CD4-positive, alpha-beta T cell treated with Interleukin-21 for 1 hour (primary cell): ENCODE measurements at places on chromosomes 3 and 15.

DNA sequence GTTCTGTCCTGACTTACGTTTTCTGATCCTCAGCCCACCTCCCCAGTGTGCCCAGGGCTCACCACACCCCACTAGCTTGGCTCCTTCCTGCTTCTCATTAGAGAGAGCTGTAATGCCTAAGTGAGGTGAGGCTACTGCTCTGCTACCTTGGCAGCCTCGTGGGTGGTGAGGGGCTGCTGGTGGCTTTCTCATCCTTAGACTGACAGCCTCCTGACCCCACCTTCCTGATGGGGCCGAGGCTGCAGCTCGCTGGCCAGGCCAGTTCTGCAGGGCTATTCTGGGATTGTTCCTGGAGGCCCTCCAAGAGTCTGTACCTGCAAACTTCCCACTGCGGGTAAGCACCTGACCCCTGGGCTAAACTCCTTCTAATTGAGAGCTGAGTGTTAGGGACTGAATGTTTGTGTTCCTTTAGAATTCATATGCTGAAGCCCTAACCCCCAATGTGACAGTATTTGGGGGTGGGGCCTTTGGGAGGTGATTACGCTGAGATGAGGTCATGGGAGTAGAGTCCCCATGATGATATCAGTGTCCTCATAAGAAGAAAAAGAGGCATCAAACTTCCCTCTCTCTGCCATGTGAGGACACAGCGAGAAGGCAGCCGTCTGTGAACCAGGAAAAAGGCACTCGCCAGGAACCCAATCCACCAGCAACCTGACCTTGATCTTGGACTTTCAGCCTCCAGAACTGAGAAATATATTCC lies 38.1 kb upstream of the IQSEC1 start:
- DNase-seq = no peak

- DNase-seq = no peak
These were observed 335.3 kb upstream of the NECTIN3 start for GRCh38 chr3:110736332-110736731.

DNA sequence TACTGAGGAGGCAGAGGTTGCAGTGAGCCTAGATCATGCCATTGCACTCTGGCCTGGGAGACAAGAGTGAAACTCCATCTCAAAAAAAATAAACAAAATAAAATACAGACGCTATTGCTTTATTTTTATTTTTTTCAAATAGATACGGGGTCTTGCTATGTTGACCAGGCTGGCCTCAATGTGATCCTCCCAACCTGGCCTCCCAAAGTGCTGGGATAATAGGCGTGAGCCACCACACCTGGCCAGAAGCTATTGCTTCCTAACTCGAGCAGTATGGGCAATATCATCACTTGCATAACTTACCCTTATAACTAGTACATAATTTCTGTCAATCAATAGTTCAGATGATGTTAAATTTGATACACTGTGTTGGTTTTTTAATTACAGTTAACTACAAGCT lies 3.0 kb downstream of the ARF4 start:
- DNase-seq = no peak

GRCh38 chr3:149180057-149180573 lies 41.5 kb downstream of the CP start:
- DNase-seq = no peak

DNA sequence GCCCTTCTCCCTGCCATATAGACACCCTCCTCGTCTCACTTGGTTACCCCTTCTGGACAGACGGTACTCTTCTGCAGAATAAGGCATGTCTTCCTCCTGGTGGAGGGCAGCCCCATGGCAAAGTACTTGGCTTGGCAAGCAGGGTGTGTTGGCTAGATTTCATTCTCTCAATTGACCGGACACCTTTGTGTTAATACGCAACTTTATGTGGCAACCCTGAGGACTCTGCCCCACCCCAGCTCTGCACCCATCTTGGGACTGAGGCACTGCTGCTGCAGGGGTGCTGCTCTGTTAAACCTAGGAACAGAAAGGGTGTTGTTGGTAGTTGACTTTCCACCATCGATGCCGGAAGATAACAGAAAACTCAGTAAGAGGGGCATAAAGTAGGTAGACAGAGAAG lies 55.2 kb downstream of the PTPRG start:
- no peak for DNase-seq

DNA sequence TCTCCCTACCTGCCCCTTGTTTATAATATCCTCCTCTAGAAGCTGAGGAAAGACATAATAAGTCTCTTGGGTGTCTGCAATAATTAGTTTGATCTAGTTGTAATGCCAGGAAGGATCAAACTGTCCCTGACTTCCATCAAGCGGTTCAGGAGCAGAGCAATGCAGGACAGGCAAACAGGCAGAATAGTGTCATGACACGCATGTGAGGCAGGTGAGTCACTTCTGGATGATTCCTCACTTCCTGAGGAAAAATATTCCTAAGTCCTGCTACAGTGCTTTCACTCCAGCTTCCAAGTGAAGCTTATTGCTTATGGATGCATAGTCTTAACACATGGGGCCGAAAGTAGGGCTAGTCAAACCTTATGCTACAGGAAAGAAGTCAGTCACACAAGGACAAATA lies 85.8 kb downstream of the GREM1 start:
- no peak for DNase-seq

DNA sequence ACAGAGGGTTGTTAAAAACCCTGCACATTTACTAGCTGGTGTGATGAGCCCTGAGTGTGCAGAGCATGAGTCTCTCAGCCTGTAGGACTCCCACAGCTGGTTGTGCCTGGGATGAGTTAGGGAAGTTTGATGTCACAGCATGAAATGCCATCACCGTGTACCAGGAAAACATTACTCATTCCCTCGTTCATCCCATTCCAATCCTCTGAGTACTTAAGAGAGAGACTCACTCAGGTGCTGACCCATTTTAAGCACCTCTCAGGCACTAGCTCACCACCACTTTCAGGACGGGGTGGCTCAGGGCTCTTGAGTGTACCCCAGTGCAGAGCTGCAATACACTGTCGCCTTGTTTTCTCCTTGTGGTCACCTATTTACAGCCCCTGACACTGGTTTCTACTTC lies 18.7 kb downstream of the MGLL start:
- no peak for DNase-seq

GRCh38 chr3:101994386-101994785 lies 145.1 kb downstream of the NFKBIZ start:
- no peak for DNase-seq

- DNase-seq = no peak
These were observed 4.3 kb downstream of the SELENOT start for GRCh38 chr3:150607267-150608065.

DNA sequence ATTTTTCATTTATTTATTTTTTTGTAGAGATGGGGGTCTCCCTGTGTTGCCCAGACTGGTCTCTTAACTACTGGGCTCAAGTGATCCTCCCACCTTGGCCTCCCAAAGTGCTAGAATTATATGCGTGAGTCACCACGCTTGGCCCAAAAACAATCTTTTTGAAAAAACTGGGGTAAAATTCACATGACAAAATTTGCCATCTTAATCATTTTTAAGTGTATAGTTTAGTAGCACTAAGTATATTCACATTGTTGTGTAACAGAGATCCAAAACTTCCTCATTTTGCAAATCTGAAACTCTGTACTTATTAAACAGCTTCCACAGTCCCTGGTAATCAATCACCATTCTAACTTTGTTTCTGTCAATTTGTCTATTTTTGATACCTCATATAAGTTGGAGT lies 5.2 kb downstream of the SNX1 start:
- DNase-seq = no peak

DNA sequence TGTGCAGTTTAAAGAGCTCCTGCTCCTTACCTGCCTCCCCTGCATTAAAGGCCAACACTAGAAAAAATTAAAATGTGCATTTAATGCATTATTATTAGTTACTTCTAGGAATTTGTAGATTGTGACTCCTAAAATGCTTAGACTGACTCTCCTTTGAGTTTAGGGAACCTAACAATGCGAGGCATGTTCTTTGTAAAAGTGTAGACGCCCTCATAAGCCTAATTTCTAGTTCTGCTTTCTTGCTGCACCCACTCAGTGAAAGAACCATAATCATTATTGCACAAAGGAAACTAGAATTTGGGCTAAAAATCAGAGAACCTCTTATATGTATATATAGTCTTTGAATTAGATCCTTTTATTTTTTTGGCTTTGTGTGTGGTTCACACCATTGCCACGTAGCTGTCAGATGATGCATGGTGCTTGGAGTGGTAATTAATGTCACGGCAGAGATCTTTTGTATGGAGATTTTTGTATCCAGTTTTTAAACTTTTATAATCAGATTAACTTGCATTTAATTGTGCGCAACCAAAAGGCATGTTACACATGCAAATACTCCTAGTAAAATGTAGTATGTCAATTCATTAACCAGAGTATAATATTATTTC lies 710 bp downstream of the ABHD10 start:
- DNase-seq = peak; percentile 10

- DNase-seq = no peak
These were observed 13.8 kb downstream of the HDC start for GRCh38 chr15:50251638-50252182.

- no peak for DNase-seq
These were observed 1010.0 kb upstream of the CADM2 start for GRCh38 chr3:83948771-83949170.

DNA sequence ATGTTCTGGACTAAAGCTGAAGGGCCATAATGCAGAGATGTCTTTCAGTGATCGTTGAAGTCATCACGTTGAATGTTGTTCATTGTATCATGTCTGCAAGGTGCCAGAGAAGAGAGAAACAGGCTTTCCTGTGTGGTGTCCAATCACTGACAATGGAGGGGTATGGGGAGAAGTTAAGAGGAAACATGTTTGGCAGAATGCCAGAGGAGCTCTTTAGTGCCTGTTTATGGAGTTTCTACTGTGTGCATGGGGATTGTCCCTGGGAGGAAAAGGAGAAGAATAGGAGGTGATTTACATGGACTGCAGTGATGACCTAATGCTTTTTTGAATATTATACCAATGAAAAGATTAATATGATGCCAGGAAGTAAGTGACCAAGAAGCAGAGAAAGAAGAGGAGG lies 11.7 kb downstream of the SCAANT1 start:
- DNase-seq = no peak

- no peak for DNase-seq
These were observed 5.6 kb upstream of the CCDC13 start for GRCh38 chr3:42778644-42779043.

DNA sequence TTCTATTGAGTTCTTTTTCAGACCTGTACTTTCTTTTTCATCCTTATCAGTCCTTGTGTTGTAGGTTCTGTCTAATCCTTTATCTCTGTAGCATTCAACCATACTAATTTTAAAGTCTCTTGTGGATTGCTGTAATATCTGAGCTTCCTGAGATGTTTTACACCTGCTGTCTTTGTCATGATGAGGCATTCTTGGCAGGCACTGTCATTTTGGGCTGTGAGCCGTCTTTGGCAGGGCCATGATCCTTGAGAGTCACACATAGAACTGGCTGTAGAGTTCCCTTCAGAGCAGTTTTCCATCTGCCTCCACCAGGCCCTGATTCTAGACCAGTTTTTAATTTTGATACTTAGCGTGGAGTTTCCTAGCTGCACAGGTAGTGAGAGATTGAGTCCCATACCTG lies 6.7 kb downstream of the EFCC1 start:
- no peak for DNase-seq

DNA sequence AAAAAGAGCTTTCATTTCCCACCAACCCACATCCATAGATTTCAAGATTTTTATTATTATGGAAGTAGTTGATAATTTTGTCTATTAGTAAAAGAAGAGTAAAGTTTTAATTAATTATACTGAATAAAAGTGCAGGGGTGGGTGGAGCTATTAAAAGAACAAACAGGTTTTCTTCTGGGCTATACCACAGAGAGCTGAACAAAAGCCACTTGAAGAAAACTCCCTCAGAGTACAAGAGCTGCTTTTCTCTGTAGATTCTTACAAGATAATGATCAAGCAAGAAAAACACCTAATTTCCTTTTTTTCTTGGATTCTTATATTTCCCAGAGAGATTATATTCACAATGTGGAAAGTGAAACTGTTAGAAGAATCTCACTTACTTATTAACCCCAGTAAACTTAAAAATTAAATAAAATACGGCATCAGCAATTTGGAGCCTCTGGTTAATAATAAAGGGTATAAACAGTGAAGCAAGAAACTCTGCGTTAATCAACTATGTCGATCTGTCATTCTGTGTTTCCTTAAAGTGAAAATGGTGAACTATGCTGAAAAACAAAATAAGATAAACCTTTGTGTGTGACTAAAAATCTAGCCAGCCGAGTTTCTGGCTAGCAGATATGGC lies 84.9 kb downstream of the THBS1 start:
- peak; percentile 26 for DNase-seq

DNA sequence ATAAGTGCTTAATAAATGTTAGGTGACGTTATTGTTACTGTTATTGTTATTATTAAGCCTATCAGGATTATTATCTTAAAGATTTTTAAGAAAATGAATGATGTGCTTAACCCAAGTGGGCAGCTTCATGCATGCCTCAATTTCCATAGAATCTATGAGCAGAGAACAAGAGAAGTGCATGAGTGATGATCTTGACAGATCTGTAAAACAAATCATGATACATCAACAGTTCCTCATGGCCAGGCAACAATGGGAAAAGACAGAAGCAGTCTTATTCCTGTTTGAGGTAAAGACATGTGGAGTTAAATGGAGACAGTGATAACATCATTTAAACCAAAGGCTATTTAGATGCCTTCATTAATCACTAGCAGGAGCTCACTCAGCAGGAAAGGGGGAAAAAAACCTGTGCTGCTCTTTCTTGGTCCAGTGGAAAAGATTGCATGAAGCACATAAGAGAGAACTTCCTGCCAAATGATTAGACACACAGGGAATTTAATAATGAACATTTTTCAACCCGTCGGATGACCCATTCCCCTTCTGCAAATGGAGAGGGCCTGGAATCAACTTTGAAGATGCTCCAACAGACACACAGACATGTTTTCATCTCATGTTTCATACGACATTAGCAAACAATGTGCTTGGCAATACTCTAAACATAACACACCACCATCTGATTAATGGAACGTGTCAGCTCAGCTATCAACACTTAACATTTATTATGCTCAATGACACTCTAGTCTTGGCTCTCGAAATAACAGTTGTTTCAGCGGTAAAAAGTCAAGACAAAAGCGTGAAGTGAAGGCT lies 212.2 kb upstream of the LRRN1 start:
- DNase-seq = no peak

DNA sequence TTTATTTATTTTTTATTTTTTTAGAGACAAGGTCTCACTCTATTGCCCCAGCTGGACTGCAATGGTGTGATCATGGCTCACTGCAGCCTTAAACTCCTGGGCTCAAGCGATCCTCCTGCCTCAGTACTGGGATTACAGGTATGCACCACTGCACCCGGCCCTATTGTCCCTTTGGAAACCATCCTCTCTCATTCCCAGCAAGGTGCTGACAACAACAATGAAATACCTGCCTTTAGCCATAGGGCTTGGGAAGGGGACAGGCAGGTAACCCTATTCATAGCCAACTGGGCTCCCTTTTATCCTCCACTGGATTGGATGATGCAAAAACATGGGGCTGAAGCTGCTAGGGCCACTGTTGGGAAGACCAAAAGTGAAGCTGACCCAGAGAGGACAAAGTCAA lies 43.1 kb downstream of the SCAP start:
- no peak for DNase-seq

DNA sequence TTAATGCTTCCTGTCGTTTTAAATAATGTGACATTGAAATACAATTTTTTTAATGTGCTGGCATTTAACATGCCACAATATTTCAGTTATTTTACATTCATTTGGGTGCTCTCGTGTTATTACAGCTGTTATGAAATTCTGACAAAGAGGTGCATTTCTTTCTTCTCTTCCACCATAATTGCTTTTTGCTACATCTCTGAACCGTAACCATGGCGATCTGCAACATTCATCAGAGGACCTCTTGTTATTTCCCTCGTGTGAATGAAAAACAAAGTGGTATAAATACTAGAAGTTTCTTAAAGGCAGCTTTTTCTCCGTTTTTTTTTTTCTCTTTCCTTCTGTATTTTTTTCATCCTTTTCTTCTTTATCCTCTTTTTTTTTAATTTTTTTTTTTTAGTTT lies 316.4 kb downstream of the MCTP2 start:
- no peak for DNase-seq
